ENCODE measurements at places on chromosomes 5 and 9.

DNA sequence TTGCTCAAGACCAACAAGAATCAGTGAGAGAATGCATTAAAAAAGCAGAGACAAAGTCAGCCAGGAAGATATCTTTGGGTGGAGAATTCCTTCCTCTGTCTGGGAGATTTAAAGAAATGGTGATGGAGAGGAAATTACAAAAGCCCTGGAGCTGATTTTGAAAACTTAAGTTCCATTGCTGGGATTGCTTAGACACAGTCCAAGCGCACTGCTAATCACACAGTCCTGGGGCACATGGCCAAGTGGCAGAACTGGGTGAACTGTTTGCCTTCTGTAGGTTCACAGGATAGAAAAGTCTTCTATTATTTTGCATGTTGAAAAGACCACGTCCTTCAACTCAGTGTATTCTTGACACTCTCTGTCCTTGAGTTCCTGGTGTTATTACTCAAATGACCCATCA lies 284.9 kb upstream of the FBXL7 start:
- no peak for DNase-seq

DNA sequence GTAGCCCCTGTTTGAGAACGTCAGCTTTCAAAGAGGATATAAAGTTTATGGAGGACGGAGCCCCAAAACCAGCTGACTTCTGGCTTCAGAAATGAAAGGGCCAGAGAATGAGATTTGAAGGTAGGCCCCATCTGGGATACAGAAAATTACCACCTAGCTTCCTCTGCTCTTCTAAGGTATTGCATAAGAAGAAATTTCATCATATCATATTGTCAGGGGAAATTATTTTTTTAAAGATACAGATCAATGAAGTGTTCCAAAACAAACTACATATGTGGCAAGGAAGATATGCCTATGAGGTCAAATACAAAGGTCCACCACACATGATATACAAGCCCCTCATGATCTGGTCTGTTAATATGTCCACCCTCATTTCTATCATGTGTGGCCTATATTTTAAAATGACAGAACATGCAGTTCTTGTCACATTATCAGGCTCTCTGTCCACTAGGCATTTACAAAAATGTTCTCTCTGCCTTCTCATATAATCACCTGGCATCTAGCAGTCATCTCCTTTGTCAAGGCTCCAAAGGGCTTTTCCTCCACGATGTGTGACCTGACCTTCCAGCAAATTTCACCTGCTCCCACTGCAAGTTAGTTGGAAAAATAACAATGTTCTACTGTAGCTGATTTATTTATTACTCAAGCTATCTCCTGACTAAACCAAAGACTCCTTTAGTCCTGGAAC lies 83.1 kb downstream of the DPYSL3 start:
- no peak for DNase-seq

DNA sequence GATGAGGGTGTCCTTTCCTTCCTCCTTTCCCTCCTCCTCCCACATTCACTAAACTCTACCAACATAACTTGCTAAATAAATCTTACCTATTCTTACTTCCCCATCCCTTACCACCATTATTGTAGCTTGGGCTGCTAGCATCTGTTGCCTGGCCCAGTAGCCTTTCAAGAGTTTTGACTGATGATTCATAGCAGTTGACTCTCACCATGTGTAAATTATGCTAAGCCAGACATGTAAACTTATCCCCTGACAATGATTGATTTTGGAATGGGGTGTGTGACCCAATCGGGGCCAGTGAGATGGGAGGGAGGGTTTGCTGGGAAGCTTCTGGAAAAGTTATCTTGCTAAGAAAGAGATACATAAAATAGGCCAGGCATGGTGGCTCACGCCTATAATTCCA lies 161.8 kb upstream of the SPRY4 start:
- peak; percentile 78 for DNase-seq

DNA sequence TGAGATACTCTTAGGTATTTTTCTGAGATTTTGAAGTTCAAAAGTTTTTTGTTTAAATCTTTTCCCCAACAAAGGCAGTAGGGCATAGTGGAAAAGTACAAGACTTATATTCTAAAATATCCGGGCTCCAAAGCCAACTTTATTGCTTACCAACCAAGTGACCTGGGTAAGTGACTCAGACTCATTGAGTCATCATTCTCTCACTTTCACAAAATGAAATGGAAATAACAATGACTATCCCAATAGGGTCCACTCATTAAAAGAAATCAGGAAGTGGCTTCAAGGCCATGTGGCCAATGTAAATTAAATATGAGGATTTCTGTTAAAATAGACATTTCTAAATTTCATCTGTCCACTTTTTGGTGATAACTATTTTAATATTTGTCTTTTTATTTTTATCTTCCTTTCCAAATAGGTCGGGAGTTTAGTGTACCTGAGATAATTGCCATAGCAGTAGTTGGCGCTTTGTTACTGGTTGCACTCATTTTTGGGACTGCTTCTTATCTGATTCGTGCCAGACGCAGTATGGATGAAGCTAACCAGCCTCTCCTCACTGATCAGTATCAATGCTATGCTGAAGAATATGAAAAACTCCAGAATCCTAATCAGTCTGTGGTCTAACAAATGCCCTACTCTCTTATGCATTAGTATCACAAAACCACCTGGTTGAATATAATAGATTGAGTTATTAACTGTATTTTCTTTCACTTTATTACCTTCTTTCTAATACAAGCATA lies 15.5 kb downstream of the TYRP1 start:
- DNase-seq, result peak; percentile 79

DNA sequence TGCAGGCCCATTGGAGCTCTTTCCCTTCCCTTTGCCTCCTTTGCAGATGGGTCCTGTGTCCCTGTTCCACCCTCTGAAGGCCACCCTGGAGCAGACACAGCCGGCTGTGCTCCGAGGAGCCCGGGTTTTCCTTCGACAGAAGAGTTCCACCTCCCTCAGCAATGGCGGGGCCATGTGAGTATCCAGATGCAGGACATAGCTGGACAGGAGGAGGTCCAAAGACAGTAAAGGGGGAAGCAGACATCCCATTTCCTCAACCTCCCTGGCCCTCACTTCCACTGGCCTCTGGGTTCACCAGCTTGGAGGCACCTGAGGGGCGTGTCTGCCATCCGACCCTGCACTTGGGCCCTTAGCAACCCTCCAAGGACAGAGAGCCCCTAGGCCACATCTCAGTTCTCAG lies 237.9 kb downstream of the CACNA1B start:
- DNase-seq, result no peak

DNA sequence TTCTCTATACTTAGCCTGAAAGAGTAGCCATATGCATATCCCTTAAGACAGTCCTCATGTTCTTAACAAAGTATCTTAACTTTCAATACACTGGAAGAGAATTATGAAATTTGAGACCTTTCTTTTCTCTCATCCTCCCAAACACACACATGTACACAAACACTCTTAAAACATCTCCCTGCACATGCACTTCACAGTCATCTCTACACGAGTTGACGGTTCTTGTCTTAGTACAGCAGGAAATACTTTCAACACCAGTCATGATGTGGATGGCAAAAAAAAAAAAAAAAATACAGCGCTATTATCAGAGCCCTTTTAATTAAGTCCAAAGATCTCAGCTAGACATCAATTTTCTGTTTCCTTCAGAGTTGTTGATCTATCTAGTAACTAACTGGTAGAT lies 43.6 kb upstream of the PCSK1 start:
- peak; percentile 7 for DNase-seq

DNA sequence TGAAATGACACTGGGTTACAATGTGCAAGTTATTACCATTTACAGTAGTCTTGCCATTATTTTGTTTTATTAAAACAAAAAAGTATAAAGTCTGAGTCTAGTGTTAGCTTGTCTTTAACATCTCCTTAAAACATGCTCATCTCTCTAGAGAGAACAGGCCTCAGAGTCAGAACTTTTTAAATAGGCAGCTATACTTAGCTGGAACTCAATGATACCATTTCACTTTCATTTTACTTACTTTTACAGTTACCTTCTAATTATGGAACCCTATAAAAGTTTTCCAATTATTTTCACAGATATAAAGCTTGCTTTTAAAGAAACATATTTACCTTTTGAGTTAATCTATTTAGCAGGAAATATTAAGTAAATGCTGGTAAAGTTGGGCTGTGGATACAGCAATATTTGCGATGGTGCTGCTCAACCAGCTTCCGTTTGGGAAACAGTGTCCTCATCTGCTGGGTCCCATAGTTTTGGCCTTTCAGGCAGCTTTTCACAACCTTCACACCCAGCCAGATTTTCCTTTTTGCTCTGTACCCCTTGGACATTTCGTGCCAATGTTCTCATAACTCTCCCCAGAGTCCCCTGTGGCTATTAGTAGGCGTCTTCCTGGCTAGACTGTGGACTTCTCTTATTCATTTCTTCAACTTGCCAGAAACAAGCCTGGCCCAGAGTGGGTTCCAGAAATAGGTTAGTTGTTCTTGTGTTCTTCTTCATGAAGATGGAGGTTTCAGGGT lies 36.3 kb upstream of the UBTD2 start:
- no peak for DNase-seq

GRCh38 chr5:34585601-34586104 lies 70.5 kb upstream of the RAI14 start:
- DNase-seq, result peak; percentile 71

DNA sequence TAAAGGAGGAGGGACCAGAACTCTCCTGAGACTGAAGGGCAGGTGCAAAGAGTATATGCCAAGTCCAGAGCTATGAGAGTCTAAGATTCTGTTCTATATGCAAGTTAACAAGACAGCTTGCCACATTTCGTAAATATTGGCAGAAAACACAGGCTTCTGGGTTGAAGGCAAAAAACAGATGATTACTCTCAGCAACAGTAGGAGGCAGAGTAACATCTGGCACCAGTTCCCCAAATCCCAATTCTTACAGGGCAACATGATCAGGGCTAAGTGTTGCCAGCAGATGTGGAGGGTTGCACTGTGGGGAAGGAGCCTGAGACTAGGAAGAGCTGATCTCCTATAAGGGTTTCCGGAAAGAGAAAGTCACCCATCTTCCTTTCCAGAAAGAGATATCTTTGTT lies 179.4 kb downstream of the PJA2 start:
- no peak for DNase-seq

DNA sequence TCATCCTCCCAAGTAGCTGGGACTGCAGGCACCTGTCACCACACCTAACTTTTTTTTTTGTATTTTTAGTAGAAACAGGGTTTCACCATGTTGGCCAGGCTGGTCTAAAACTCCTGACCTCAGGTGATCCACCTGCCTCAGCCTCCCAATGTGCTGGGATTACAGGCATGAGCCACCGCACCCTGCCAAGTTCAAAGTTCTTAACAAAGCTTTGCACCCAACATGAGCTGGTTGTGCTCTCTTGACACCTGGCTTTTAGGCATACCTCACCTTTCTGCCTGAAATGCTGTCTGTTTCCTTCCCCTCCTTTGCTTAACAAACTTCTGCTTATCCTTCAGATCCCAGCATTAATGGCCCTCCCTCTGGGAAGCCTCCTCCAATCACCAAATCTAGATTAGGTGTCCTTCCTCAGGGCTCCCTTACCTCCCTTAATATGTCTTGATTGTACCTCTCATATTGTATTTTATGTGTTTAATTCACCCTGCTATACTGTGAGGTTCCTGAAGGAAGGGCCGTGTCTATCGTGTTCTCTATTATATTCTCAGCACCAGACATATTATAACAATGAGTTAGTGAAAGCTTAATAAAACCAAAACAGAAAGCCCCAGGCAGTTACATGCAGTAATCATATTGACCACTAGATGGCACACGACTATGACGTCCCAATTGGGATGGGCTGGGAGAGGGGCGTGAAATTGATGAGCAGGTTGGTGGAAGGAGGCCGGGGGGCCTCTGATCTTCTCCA lies 62.9 kb upstream of the PPARGC1B start:
- no peak for DNase-seq
